Activated CD4-positive, alpha-beta T cell treated with anti-CD3 and anti-CD28 coated beads, Interleukin-2, amount 50 U/mL, for 1 hour (primary cell): ENCODE measurements at places on chromosomes 1 and 21.

DNA sequence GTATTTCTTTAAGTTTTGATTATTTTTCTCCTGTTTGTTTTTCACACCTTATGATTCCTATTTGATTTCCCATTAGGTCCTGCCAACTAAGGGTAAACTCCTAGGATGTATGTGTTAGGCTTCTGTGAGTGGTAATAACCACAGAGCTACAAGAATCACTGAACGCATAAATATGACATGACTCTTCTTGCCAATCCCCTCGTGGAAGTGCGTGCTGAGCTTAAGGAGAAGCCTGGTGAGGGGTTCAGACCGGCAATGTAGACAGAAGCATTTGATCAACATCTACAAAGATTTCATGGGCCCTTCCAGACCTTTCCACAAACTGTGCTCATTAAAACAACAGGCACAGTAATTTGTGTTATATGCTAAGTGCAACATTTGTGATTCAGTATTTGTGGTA is 273.8 kb upstream of the SNX7 start:
- no peak for DNase-seq

DNA sequence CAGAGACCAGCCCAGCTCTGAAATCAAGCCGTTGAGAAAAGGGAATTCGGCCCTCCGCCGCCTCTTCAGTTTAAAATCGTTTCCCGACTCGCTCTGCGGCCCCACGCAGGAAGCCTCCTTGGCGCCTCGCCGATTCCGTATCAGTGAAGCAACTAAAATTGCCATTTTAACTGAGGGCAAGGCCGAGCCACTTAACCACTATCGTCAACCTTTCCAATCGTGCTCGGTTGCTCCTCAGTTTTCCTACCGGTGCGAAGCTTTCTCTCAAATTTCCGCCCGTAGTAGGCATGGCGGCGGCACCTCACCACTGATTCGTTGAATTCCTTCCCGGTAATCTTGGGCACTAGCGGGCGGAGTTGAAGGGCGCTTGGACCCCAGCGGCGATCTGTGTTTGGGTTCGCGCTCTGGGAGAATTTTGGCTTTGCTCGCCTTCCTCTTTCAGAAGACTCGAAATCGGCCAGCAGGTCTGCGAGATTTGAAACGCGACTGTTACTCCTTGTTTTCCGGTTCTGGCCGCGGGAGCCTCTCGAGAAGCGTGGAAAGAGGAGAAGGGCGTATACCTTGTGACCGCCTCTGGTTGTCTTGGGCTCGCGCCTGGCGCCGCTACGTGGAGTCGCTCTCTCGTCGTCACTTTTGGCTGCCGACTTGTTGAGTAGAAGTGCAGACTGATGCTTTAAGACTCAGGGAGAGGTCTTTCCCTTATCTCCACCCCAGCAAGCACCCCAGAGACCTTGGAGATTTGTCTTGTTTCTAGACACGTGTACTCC is at the start of the genes CENPL and DARS2:
Gene CENPL, minus strand, starts transcription at position 569 of the 767 bp plus-strand sequence. CDS start 13,584 bp downstream, outside the sequence.
Gene DARS2, plus strand, starts transcription at position 359 of the 767 bp plus-strand sequence. CDS start 557 bp downstream, outside the sequence.
- peak; percentile 86 for DNase-seq

DNA sequence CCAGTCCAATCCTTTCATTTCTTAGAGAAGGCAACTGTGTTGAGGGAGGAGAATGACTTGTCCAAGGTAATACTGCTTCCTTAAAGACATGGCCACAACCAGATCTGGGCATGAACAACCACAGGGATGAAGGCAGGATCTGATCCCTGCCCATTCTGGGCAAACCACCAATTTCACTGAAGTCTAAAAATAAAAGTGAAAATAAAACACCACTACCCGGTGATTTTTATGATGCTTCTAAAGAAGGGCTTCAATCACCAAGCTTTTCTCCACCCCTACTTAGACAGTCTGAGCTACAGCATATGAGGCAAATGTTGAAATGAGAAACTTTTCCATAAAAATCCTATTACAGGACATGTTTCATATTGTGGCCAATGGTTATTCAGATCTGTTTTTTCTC is 133.0 kb downstream of the PTPN14 start:
- no peak for DNase-seq

GRCh38 chr1:231786126-231786525 is 159.5 kb downstream of the DISC1 start:
- DNase-seq: no peak

- no peak for DNase-seq
These were observed 500.3 kb upstream of the C1orf87 start for GRCh38 chr1:60573726-60574409.

GRCh38 chr21:26169611-26170470 is 729 bp downstream of the APP start:
- peak; percentile 29 for DNase-seq

DNA sequence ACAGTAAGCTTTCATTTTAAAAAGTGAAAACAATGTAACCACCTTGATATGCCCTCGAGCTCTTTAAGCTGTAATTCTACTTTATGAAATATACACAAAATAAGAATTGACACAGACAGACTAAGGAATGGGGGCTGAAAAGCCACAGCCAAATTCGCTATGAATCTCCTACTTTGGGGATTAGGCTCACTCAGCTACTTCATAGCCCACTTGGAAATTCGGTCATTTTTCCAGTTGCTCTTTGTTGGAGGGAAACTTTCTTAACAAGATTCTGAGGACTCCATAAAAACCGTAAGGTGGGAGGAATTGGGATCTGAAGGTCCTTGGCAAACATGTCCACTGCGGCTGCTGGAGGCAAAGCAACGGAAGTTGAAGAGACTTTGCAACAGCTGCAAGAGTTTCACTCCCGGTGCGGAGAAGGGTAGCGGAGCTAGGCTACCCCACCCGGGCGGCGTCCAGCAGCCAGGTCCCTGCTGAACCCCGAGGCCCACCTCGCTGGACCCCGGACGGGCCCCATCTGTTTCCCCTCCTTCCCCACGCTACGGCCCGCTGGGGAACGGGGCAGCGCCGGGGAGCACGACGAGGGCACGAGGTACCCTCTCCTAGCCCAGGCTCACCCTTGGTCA is 634 bp downstream of the MYCBP start:
- peak; percentile 15 for DNase-seq

- no peak for DNase-seq
These were observed 43.0 kb downstream of the ATG4C start for GRCh38 chr1:62826901-62827300.

- DNase-seq: no peak
These were observed 56.6 kb upstream of the CDC42BPA start for GRCh38 chr1:227374846-227375245.
